Activated T-helper 9 cell treated with anti-CD3 and anti-CD28 coated beads, Interleukin-2, amount 50 U/mL, for 16 hours (primary cell): ENCODE measurements at places on chromosomes 7 and 10.

DNA sequence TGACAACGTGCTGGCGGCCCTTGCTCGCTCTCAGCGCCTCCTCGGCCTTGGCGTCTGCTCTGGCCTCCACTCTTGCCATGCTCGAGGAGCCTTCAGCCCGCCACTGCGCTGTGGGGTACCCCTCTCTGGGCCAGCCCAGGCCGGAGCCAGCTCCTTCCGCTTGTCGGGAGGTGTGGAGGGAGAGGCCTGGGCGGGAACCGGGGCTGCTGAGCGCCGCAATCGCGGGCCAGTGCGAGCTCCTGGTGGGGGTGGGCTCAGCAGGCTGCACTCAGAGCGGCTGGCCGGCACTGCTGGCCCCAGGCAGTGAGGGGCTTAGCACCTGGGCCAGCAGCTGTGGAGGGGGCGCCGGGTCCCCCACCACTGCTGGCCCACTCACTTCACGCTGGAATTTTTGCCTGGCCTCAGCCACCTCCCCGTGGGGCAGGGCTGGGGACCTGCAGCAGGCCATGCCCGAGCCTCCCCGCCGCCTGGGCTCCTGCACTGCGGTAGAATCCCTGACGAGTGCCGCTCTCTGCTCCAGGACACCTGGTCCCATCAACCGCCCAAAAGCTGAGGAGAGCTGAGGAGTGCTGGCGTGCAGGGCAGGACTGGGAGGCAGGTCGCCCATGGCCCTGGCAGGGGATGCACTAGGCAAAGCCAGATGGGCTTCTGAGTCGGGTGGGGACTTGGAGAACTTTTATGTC lies 372.2 kb upstream of the NRG3 start:
- no peak for DNase-seq

- no peak for DNase-seq
Observed at GRCh38 chr10:74419958-74420375, 268.9 kb downstream of the ADK start.

DNA sequence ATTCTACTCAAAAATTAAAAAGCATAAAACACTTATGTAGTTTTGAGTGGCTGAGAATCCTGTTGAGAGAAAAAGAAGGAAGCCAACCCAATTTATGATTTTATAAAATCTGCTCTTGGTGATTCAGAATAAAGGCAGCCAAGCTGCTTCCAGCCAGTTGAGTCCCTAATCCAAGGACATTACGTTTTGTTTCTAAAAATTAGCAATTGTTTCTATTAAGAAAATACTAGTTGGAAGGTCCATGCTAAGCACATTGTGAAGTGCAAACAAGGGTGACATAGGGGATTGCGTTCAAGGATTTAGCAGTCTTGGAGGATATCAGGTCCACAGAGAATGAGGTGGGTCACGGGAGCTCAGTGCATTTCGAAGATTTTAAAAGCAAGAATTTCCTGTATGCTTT lies 987.7 kb downstream of the TYW1 start:
- DNase-seq, result no peak

GRCh38 chr10:98338896-98339295 lies 70.9 kb upstream of the LOXL4 start:
- DNase-seq, result no peak

- DNase-seq, result no peak
Observed at GRCh38 chr7:156896388-156897022, 3.5 kb upstream of the LMBR1 start.

- DNase-seq, result peak; percentile 22
Observed at GRCh38 chr10:6072215-6072934, 10.2 kb upstream of the IL2RA start.

DNA sequence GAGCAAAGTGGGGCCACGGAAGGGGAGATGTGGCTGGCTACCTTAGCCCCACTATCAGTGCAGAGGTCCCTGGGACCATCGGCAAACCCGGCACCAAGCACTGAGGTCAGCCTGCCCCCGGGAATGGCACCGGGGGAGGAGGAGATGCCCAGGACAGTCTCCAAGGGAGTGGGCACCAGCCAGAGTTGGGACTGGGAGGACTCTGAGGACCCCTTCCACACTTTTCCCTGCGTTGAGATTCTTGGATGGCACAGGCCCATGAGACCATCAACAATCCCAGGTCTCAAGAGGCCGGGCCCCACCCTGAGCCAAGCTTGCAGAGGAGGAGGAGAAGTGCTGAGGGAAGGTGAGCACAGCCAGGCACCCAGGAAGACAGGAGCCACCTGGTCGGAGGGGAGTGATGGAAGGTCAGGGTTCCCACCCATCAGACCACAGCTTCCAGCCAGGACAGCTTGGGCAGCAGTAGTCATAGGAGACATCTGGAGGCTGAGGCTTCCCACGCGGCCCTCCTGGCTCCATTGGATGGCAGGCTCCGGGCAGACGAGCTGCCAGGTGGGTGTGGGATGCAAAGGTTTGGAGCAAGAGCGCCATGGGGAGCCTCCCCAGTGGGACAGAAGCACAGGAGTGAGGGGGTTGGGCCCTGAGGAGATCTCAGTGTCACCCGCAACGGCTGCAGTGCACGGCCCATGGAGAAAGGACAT lies 2.6 kb upstream of the OPN4 start:
- DNase-seq, result no peak

- DNase-seq, result no peak
Observed at GRCh38 chr7:138032186-138032585, 30.3 kb upstream of the CREB3L2 start.

GRCh38 chr7:8018961-8019360 lies 50.4 kb downstream of the GLCCI1 start:
- no peak for DNase-seq

GRCh38 chr10:101012525-101013364 lies 13.1 kb downstream of the LZTS2 start:
- peak; percentile 69 for DNase-seq
